ENCODE measurements at places on chromosomes 11 and 22.

DNA sequence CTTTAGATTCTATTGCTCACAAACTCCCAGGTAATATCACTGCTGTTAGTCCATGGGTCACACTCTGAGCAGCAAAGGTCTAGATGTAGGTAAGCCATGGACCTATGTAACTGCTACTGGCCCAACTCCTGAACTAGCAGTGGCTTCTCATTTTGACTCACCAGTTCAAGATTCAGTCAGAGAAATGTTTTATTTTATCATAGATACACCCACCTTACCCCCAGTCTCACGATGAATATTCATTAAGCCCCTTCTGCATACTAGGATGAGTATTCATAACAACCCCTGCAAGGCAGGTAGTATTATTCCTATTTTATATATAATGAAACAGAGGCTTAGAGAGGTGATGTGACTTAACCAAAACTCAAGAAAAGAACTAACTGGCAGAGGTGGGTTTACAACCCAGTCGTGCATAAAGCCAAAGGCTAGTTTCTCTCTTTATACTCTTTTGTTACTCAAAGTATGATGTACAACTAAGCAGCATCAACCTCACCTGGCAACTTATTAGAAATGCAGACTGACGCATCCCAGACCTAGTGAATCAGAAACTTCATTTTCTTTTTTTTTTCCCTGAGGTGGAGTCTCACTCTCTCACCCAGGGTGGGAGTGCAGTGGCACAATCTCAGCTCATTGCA lies 957.6 kb upstream of the CCDC90B start:
- no peak for DNase-seq

DNA sequence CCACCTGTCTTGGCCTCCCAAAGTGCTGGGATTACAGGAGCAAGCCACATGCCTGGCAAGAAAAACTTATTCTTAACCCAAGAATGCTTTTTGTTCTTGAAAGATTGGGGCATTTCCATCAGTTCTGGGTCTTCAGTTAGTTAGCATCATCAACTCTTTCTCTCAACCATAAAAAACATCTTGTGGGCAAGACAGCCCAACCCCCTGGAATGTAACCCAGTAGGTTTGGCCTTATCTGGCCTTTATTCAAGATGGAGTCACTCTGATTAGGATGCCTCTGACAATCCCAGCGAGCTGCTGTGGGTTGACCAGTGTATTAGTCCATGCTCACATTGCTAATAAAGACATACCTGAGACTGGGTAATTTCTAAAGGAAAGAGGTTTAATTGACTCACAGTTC lies 9.2 kb upstream of the TPCN2 start:
- DNase-seq: no peak

DNA sequence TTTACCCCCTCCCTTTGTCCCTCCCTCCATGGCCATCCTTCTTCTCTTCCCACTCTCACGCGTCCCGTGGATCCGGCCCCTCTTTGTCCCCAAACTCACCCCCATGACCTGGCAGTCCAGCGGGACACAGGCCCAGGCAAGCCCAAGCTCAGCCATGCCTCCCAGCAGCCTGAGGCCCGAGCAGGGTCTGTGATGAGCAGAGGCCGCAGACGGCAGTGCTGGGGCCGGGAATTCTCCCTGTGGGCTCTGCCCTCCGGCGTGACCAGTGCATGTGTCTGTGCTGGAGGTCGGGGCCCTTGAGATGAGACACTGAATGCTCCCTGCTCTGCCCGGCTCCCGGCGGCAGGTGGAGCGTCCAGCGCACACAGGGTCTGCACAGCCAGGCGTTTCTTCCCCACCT lies 237.9 kb downstream of the BRD1 start:
- DNase-seq: no peak

DNA sequence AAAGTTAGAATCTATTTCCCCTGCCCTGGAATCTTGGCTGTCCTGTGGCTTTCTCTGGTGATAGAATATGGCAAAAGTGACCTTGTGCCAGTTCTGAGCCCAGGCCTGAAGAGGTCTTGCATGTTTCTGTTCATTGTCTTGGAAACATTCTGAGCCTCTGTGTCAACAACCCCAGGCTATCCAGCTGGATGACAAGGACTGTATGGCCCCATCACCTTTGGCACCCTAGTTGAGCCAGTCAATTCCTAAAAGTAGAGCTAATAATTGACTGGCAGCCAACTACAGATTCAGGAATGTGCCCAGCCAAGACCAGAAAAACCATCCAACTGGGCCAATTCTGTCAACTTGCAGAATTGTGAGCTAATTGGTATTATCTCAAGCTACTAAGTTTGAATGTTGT lies 514.1 kb upstream of the LARGE1 start:
- no peak for DNase-seq

GRCh38 chr11:106398502-106399075 lies 321.1 kb downstream of the AASDHPPT start:
- no peak for DNase-seq

DNA sequence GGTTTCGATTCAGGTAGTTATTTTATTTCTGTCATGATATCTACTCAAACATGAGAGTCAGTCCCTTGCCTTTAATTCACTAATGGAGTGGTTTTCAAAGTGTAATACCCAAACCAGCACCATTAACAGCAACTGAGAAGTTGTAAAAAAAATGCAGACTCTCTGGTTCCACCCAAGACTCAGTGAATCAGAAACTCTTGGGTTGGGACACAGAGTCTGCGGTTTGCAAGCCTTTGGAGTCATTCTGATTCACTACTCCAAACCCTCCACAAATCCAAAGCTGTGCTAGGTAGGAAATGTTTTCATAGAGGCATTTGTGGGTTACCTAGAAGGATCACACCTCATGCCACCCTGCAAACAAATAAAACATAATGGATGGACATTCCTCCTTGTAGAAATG lies 340.1 kb downstream of the NTM start:
- no peak for DNase-seq

DNA sequence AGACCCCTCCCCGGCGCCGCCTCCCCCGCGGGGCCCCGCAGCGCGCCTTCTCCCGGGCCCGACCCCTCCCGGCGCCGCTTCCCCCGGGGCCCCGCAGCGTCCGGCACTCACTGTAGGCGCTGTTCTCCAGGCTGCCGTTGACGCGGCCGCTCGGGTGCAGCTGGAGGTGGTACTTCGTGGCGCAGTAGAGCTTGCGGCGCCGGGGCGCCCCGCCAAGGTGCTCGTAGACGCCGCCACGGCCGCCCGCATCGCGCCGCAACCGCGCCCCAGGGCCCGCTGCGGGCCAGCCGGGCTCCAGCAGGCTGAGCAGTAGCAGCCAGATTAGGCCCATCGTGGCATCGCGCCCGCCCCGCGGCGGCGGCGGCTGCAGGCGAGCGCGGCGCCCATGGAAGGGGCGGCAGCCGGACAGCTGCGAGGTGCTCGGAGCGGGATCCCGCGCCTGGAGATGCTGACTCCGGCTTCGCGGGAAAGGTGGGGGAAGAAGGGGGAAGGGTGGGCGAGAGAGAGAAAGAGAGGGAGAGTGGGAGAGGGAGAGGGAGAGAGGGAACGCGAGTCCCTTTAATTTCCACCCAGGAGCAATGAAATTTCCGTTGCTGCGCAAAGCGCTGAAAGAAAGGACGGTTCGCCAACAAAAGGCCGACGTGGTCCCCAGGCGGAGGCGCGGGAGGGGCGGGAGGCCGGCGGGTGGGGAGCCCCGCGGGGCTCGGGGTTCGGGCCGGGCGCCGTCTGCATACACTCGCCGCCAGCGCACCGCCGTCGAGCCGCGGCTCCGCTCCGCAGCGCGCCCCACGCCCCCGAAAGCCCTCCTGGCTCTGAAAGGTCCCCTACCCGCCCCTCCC lies at the start of gene FGF3:
Gene FGF3 (minus strand): TSS at position 814 of the 839 bp plus-strand sequence. CDS start 483 bp downstream, at position 331.
- DNase-seq: no peak

GRCh38 chr11:95835768-95836488 lies 45.6 kb downstream of the CEP57 start:
- DNase-seq: peak; percentile 24

GRCh38 chr22:32804531-32805360 lies 3.2 kb downstream of the TIMP3 start:
- DNase-seq: no peak

DNA sequence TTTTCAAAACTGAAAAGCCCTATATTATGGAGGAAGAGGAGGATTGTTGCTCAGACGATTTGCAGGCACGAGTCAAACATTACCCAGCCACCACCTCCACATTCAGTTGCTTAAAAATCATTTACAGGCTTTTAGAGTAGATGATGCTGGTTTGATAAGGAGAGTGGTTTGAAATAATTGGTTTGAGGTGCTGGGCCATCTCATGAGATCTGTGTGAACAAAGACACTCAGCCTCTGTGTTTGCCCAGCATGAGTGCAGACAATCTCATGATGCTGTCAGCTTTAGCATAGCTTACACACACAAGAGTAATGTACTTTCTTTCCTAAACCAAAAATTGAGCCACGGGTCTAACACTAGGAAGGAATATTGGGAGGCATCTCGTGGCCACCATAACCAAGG lies 4.3 kb downstream of the SLC43A3 start:
- DNase-seq: no peak

- DNase-seq: peak; percentile 77
These were observed 2.3 kb downstream of the TSPAN4 start for GRCh38 chr11:844693-845644.

All from GM13976 (cell line).